Activated CD4-positive, alpha-beta T cell treated with anti-CD3 and anti-CD28 coated beads, Interleukin-2, amount 50 U/mL, for 16 hours (primary cell): ENCODE measurements at places on chromosomes 11 and 22.

GRCh38 chr22:49760280-49760629 lies 67.4 kb downstream of the BRD1 start:
- no peak for DNase-seq

GRCh38 chr22:35102663-35103062 lies 36.7 kb downstream of the ISX start:
- DNase-seq: no peak

GRCh38 chr11:65420979-65421793 lies 1.4 kb upstream of the NEAT1 start:
- peak; percentile 96 for DNase-seq

DNA sequence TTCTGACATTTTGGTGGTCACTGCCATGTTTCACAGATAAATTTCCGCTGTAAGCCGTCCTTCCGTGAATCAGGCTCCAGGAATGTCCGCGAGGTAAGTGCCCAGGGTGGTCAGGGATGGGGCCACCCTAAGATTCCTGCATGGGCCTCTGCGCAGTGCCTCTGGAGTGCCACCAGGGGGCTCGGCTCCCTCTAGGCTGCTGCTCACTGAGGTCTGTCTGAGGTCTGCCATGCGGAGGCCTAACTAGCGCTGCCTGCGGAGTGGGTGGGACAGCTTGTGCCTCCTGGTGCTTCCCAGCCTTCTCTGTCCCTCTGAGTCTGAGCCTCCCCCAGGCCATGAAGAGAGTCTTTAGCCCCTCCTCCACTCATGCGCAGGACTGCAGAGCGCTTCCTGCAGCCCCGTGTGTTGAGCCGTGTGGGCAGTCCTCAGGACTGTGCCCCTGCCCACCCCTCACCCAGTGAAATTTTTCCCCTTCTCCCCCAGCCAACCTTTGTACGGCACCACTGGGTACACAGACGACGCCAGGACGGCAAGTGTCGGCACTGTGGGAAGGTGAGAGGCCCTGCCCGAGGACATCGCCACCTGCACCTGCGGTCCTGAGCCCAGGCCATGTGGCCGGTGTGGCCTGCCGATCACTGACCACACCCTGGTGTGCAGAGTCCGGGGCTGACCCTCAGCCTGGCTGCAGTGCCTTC lies 11.9 kb upstream of the MDK start:
- peak; percentile 61 for DNase-seq

DNA sequence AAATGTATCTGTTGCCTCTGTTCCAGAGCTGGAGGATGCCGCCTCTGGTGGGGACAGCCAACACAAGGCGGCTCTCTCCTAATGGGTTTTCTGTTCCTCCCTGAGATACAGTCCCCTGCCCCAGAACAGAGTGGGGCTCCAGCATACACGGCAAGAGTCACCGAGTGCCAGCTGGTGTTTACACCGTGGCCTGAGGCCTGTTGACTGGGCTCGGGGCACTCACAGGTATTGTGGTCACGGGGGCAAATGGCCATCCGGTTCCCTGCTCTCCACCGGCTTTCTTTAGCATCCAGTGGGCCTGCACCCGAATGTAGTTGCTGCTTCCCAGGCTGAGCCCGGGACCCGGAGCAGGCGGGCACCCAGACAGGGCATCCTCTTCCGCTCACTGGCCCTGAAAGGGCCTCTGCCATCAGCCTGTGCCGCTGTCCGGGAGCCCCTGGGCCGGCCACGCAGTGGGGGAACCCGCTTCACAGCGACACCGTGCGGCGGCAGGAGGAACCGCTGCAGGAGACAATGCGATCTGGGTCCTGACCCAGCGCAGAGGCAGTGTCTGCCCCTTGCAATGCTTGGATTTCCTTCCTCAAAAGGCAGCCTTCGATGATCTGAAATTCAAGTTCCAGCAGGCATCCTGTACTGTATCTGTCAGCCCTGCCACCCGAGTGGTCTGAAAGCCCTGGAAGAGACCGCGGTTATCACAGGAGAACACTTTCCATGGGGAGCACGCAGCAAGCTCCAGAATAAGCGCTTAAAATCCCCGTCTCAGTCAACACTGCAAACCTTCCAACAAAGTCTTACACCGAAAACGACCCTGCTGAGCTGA lies 859 bp upstream of the KRTAP5-5 start:
- peak; percentile 58 for DNase-seq
